ENCODE measurements at places on chromosomes 1 and 21.

- no peak for DNase-seq
Measured at GRCh38 chr21:30818837-30819610, 6.0 kb upstream of the KRTAP8-1 start.

DNA sequence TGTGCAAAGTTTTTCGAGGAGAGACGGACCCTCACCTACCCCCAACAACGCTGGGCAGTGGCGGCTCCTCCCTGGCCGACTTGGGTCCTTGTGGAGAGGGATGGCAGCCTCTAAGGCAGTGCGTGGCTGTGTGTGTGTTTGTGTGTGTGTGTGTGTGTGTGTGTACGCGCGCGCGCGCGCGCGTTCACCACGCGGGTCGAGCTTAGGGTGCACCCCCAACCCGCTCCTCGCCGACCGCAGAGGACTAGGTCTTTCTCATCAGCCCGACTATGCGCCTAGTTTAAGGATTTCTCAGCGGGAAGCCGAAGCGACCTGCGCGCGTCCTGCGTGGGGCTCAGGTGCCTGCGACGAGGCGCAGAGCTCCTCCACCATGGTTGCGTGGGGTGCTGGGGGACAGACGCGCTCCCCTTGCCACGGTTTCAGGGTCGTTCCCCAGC is 940 bp downstream of the SOX13 start:
- no peak for DNase-seq

DNA sequence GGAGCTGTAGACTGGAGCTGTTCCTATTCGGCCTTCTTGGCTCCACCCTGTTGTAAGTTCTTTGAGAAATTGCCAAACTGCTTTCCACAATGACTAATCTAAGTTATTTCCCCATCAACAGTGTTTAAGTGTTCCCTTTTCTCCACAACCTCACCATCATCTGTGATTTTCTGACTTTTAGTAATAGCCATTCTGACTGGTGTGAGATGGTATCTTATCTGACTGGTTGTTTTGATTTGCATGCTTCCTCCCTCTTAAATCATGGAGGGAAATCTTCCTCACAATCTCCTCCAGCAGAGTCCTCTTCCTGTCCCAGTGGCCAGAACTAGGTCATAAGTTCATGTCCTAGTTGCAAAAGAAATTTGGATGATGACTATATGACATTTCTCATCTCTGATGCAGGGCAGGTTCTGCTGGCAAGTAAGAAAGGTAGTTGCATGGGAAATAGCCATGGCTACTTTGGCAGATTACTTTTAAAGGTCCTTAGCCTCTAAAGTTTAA is 294.0 kb downstream of the LRRC40 start:
- peak; percentile 20 for DNase-seq

GRCh38 chr1:181140398-181140797 is 51.9 kb downstream of the IER5 start:
- no peak for DNase-seq

DNA sequence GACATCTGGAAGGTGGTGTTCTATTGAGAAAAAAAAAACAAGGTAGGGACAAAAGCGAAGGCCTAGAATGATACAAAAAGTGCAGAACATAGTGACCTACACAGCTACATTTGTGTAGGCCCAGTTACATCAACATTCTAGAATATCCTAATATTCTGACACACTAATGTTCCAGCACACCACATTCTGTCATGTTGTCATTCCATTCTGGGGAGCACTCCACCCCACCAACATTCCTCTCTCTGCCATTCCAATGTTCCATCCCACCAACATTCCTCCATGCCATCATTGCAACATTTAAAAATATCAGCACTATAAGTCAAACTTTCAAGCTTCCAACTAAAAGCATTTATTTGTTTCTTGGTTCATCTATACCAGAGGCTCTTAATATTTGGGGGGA is 28.5 kb downstream of the COA7 start:
- no peak for DNase-seq

- no peak for DNase-seq
Measured at GRCh38 chr1:231632119-231632518, 5.5 kb downstream of the DISC1 start.

DNA sequence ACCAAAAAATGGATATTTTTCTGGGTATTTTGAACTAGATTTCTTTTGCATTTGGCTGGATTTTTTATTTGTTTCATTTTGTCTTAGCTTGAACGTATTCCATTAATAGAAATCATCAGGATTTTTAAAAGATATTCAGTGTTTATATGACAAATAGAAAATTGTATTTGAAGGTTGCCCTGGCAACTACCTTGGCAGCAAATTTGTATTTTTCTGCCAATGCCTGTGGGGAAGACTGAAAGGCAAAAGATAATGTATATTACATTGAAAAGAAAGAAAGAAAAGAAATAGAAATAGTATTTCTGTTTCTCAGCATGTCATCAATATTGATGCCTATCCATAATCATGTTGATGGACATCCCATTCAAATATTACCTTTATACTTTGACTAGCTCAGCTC is 16.8 kb downstream of the VCAM1 start:
- no peak for DNase-seq

- DNase-seq, result no peak
Measured at GRCh38 chr1:153343811-153344717, 4.6 kb downstream of the PGLYRP4 start.

- peak; percentile 53 for DNase-seq
Measured at GRCh38 chr21:38486706-38487105, 11.6 kb downstream of the ERG start.

- no peak for DNase-seq
Measured at GRCh38 chr1:27539901-27540861, 50.2 kb upstream of the WASF2 start.

GRCh38 chr1:100335436-100335835 is 16.9 kb upstream of the CDC14A start:
- DNase-seq, result no peak

DNA sequence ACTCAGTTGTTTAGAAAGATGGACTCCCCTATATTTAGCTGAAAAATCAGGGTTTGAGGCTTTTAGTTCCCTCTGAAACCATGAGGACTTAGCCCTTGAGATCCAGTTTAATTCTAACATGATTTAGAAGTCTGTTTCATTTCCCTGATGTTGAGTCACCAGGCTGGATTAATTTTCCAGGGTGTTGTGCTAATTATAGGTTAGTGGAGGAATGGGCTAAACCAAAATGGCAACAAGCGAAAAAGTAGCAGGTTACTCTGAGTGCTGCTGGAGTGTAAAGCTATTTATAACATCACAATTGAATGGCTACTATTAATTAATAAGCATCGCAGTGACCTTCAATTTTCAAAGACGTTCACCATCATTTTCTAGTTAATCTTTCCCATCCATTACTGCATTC is 15.5 kb upstream of the USP24 start:
- DNase-seq, result no peak

DNA sequence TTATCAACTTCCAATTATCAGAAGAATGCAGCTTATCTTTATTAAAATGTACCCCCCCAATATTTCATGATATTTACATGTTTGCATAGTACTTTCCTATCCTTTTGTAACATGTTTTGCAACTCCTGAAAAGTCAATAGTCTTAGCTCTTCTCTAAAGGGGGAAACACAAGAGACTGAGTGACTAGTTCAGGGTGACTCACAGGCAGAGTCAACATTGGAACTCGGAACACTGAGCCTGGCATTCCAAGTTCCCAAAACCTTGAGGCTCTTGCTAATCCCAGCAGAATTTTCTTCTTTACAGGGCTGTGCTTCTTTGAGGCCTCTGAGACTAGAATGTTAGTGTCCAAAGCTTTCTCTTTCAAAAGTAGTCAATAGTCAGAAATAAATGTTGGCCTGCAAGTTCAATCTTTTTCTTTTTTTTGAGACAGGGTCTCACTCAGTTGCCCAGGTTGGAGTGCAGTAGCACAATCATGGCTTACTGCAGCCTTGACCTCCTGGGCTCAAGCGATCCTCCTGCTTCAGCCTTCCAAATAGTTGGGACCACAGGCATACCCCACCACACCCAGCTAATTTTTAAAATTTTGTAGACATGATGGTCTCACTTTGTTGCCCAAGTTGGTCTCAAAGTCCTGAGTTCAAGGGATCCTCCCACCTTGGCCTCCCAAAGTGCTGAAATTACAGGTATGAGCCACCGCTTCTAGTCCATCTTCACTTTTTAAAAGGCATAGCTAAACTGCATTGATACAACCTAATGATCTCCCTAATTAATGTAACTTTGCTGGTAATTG is 37.5 kb downstream of the ZNF281 start:
- no peak for DNase-seq

- no peak for DNase-seq
Measured at GRCh38 chr1:87061742-87062156, 147.3 kb downstream of the HS2ST1 start.

DNA sequence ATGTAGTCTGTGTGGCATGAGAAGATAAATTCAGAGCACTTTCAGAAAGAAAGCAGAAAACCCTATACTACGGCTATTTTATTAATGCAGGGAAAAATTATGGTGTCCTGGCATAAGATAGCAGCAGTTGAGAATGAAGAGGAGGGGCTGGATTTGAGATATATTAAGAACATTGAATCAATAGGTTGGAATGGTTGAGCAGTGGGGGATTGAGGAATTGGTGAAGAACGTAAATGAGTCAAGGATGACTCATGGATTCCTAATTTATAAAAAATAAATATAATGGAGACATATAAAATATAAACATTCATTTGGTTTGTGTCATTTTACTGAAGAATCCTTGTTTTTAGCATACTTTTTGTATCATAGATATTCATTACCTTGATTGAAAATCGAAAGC is 234.3 kb upstream of the ADAMTS5 start:
- DNase-seq, result no peak

- no peak for DNase-seq
Measured at GRCh38 chr1:24897263-24898151, 32.6 kb downstream of the RUNX3 start.

DNA sequence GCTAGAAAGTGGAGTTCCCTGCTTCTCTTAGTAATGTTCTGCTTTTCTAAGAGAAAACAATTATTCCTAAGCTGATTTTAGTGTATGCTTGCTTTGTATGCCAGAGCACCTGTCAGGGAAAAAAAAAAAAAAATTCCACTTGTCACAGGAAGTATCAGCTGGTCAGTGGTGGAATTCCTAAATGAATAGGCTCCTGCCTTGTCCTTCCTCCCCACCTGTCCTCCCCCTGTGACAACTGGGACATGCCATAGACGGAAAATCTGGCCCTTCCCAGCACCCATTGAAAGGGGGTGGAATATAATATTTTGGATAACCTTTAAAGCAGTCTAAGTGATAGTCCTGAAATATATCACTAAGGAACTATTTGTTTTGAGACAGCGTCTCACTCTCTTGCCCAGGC is 10.8 kb downstream of the FNDC5 start:
- no peak for DNase-seq

- DNase-seq, result peak; percentile 66
Measured at GRCh38 chr1:24955161-24955560, 25.1 kb upstream of the RUNX3 start.

DNA sequence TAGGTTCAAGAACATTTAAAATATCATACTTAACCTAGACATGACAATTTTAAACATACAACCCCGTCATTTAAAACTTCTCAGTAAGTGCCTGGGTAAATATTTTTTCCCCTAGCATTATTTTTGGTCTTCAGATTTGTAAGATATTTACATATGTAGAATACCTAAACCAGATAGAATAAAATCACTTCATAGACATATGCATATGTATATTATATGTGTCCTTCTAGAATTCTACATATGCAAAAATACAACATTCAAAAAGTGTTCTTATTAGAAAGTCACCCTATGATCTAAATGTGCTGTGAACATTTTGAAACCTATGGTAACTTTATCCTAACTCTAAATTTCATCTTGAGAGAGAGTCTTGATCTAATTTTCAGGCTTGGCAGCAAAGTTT is 1467.0 kb upstream of the B3GALT2 start:
- no peak for DNase-seq

- DNase-seq, result no peak
Measured at GRCh38 chr1:234918181-234918841, 210.3 kb downstream of the TOMM20 start.

- no peak for DNase-seq
Measured at GRCh38 chr1:2441746-2442145, 29.4 kb upstream of the PEX10 start.

All from Kasumi-1 (cell line).